Retinal pigment epithelial cell (primary cell): ENCODE measurements at places on chromosomes 6 and 20.

GRCh38 chr20:16311756-16312155 is 261.5 kb downstream of the KIF16B start:
- no peak for DNase-seq

GRCh38 chr6:105991561-105992314 is 94.4 kb upstream of the PRDM1 start:
- no peak for DNase-seq

DNA sequence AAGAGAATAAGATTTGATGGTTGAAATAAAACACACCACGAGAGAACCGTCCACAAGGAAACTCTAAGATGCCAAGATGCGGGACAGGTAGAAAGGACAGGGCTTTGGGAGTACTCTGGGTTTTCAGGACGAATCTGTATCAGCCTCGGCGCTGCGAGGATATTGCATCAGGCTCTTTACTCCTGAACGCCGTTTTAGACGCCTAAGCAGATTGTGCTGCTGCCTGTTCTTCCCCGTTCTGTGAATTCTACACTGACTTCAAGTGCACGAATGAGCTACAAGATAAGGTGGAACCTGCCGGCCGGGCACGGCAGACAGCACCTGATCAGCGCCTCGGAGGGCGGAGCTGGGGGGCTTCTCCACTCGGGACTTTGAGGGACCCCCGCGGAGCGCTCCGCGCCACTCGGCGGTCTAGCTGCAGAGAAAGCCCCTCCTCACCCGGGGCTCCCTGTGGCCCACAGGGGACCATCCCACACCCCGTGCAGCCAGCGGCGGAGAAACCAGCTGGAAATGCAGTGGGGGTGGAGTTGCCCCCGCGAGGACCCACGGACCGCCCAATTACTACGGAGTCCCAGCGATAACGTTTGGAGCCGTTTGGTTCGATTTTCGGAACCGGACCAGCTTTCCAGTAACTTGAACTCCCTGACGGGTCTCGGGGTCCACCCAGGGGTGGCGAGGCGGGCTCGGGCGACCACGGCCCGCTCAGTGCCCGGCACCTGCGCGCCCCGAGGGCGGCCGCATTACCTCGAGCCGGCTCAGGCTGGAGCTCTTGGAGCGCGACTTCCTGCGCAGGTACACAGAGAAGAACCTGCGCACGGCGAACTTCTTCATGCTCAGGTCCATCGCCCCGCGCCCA is 646 bp downstream of the RPS6KA2 start:
- no peak for DNase-seq

DNA sequence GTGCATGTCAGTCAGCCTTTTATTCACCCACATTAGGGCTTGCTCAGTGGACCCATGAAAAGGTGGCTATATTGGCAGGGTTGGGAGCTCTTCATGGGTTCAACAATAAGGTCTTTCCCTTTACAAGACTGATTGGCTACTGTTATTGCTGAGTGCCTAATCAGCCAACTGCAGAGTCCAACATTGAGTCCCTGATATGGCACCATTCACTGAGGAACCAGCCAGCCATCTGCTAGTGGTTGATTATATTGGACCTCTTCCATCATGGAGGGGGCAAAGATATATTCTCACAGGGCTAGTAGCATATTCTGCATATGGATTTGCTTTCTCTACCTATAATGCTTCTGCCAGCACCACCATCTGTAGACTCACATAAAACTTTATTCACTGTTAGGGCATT is 69.9 kb downstream of the CDKAL1 start:
- no peak for DNase-seq

GRCh38 chr6:6466967-6467761 is 121.4 kb upstream of the LY86 start:
- no peak for DNase-seq

- DNase-seq, result no peak
These were observed 106.3 kb upstream of the LY86 start for GRCh38 chr6:6482256-6482655.

GRCh38 chr6:8530785-8531435 is 95.6 kb upstream of the SLC35B3 start:
- DNase-seq, result no peak

GRCh38 chr20:53296451-53297153 is 297.0 kb downstream of the ZNF217 start:
- no peak for DNase-seq

DNA sequence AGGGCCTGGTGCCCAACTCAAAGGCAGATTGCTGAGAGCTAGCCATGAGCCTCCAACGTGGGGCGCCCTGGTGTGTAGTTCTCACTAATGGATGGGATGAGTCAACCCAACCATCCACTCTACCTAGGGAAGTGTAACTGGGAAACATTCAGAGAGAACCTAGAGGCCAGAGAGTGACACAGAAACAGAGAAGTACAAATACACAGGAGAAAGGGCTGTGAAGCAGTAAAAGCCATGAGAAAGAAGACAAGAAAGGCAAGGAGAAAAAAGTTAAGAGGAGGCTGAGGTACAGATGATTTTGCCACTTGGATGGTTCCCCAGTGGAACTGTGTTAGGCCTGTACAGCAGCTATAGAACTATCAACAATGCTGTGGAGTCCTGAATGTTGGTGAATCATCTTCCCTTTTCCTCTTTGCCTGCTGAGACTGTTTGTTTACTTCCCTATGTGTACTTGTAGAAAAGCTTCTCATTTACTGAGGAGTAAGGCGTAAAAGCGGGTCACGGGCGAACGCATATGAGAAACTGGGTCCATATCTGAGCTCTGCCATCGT is 39.0 kb downstream of the MAN1A1 start:
- DNase-seq, result no peak

- peak; percentile 47 for DNase-seq
These were observed 8.1 kb upstream of the APCDD1L start for GRCh38 chr20:58523072-58523970.

DNA sequence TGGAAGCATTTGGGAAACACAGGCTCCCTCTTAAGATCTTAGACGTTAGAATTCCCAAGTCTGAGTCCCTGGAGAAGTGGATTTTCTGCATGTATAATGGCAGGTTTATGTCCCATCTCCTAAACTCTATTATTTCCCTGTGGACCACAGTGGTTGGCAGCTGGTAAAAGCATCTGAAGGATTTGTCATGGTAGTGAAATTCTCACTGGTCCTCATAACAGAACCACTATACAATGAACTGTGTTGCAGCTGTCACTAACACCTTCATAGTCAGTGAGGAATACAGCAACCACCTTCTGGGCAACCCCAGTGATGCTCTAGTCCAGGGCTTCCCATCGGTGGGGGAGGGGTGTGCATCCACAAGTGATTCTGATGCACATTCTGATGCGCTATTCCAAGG is 396.9 kb downstream of the ZFAND3 start:
- no peak for DNase-seq

GRCh38 chr6:156741287-156742073 is 35.7 kb upstream of the ARID1B start:
- no peak for DNase-seq

DNA sequence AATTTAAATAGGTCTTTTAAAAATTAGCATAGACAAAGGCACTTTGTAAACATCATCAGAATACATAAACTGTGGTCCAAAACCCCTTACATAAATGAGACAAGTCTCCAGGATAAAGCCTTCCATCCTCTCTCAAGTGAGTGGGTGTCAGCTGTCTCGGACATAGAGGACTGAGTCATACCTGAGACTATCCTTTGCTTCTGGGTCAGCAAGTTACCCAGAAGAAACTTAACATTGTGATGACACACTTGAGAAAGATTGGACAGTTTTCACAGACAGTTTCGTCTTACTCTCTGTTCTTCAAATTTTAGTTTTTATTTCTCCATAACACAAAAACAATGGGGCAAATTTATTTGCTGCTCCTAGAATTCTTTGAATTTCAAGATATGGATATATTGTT is 838.0 kb downstream of the DHX35 start:
- no peak for DNase-seq

DNA sequence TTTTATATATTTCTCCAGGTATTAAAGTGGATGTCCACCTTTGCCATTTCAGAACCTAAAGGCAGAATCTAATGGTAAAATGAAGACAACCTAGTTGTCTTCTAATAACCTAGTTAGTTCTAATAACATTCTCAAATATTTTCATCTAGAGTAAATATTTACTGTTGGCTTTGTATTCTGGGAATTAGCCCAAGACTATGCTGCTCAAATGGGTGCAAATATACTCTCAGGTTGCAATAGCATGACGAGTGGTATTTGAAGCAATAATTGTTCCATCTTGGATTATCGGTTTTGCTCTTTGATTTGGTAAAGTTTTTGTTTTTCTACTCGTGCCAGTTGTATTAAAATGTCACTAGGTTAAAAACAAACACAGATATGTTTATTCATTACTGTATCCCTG is 21.0 kb upstream of the RSPH4A start:
- no peak for DNase-seq

GRCh38 chr6:167150941-167151549 is 6.7 kb downstream of the GPR31 start:
- DNase-seq, result no peak

GRCh38 chr6:141541581-141542324 is 591.0 kb upstream of the GJE1 start:
- DNase-seq, result no peak

- no peak for DNase-seq
These were observed 17.4 kb upstream of the ARMC12 start for GRCh38 chr6:35719404-35719829.

- no peak for DNase-seq
These were observed 107.7 kb downstream of the HFE start for GRCh38 chr6:26194816-26195375.

- no peak for DNase-seq
These were observed 368.3 kb upstream of the GJE1 start for GRCh38 chr6:141764388-141764787.

- DNase-seq, result no peak
These were observed 46.1 kb downstream of the FAM50B start for GRCh38 chr6:3895312-3895653.

DNA sequence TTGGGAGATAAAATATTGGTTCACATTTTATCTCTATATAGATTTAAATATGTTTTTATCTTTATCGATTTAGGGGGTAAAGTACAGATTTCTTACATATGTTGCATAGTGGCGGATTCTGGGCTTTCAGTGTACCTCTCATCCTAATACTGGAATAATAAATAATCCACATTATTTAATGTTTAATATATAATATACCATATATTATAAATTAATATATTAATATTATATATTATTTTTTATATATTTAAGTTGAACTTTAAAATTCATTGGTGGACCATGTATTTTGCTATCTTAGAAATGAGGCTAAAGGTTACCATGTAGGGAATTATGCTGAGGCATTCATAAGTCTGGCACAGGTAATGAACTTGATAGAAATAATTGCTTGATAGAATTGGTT is 89.6 kb upstream of the POPDC3 start:
- no peak for DNase-seq

GRCh38 chr6:451336-451735 is 59.8 kb downstream of the IRF4 start:
- DNase-seq, result no peak

GRCh38 chr20:9204979-9205378 is 136.1 kb downstream of the PLCB4 start:
- no peak for DNase-seq

GRCh38 chr6:13511913-13512717 is 24.7 kb upstream of the GFOD1 start:
- DNase-seq, result no peak

DNA sequence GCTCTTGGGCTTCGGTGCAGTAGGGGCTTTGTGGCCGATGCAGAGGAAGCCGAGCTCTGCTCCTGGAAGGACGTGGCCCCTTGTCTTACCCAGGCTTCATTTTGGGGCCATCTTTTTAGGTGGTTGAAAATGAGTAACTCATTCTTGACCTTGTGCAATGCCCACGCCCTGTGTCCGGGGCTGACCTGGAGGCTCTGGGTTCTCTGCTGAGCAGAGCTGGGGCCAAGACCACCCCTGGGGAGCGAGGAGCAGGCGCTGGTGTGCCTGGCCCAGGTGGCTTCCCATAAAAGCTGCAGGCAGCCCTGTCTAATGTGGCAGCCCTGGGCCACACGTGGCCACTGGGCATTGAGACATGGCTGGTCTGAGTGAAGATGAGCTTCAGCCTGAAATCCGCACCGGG is 25.7 kb downstream of the NTSR1 start:
- no peak for DNase-seq

DNA sequence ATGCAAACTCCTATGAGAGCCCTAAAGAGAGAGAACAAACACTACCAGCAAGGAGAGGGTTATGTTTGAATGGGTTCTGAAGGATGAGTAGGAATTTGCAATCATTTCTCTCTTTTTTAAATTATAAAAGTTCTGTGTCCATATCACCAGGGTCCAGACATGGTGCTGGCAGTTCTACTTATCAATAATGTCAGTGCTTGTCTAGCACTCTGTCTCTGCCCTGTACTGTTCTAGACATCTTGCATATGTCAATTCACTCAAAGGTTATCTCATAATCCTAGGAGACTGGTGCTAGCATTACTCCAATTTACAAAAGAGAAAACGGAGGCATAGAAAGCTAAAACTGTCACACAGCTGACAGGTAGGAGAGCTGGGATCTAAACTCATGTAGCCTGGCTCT is 101.3 kb downstream of the VEGFA start:
- DNase-seq, result no peak

- DNase-seq, result peak; percentile 15
These were observed 1176.0 kb upstream of the GJE1 start for GRCh38 chr6:140956571-140957369.

DNA sequence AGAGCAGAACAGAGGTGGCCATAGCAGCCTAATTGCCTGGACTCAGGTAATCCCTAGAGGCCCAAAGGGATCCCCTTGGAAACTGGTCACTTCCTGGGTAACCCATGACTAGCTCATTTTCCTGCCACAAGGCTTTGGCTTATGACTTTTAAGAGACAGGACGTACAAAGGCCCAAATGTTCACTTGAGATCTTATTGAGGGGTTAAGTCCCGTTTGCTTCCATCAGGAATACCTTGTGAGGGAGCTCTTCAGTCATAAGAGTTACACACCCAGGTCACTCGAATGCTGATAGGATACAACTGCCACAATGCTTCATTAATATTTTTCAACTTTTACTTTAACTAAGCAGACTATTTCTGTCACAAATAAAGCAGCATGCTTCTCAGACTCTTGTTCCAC is 51.7 kb downstream of the TMEM170B start:
- DNase-seq, result no peak

DNA sequence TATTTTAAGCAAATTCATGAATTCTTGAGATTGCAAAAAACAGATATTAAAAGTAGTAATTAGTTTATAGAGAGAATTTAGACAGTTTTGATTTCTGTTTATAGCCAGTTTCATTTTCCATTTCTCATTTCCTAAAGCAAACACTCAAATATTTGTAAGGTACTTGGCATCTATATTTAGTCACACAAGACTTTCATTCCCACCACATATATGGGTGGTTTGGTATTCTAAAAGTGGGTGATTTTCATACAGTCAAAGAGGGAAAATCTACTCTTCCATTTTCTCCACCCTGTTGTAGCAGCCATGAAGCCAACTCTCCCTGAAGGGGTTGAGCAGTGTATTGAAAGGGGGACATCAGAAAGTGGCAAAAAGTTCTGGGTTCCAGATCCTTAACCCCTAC is 181.1 kb upstream of the SUPT3H start:
- DNase-seq, result no peak

GRCh38 chr6:13559251-13559650 is 15.2 kb upstream of the SIRT5 start:
- DNase-seq, result no peak

GRCh38 chr20:25227317-25227831 is 20.5 kb upstream of the PYGB start:
- no peak for DNase-seq
